T-helper 2 cell (primary cell): ENCODE measurements at places on chromosomes 4 and X.

DNA sequence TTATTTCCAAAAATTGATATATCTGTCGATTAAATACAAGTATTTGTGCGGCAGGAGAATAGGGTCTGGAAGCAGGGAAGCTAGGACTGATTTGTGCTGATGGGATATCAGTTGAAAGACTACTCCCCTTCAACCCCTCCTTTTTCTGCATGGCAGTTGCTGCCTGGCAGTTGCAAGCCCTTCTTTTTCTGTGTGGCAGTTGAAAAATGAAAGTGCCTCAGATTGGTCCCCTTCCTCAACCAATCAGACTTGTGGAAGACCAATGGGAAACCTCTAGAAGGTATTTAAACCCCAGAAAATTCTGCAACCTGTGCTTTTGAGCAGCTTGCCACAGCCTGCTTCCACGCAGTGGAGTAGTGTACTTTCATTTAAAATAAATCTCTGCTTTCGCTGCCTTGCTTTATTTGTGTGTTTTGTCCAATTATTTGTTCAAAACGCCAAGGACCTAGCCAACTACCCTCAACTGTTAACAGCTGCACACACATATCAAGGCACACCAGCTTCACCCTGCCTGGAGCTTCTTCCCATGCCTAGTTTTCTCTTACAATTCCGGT is 1.5 kb upstream of the TMA16 start:
- peak; percentile 43 for DNase-seq

DNA sequence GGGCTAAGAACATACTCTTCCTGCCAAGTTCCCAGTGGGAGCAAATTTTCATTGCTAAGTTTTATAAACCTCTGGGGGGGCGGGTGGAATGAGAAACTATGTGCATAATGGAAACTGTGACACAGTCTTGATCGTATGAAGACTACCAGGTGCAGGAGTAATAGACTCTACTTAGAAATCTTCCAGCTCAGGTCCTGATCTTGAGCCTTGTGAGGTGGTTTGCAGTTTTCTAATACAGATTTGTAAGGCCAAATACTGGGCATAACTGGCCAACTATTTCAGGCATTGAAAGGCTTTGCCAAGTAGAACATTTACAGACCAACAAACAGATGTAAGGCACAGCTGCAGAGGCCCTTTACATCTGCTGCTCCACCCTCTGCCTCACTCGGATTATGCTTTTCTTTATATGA is 89.7 kb upstream of the CBR4 start:
- no peak for DNase-seq

GRCh38 chrX:96436105-96436504 is 248.5 kb upstream of the DIAPH2 start:
- DNase-seq = no peak

DNA sequence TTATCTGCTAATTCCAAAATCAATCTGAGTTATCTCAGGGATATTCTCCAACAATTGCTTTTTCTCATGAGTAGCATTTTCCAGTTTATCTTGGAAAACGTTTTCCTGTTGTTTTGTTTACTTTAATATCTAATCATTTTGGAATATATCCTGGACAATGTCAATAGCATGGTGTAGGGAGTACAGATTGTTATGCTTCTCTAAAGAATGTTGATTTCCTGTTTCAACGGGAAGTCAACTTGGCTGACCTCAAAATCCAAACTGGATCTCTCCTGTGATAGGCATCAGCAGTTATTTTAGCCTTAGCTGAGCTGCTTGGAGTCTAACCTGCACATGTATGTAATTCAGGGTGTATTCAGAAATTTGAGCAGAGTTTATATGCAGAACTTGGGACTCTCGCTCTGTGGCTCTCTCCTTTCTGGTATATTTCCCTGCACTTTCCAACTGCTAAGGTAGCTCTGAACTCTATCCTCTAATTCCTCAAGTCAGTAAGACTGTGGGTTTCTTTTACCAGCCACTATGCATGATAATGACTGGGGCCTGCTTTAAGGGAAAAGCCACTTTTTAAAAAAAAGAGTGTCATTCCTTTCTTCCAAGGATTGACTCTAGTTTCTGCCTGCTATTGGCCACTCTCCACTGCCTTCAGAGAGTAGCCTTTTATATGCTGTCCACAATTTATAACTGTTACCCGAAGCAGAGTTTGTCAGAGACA is 7.7 kb downstream of the PRSS48 start:
- no peak for DNase-seq

DNA sequence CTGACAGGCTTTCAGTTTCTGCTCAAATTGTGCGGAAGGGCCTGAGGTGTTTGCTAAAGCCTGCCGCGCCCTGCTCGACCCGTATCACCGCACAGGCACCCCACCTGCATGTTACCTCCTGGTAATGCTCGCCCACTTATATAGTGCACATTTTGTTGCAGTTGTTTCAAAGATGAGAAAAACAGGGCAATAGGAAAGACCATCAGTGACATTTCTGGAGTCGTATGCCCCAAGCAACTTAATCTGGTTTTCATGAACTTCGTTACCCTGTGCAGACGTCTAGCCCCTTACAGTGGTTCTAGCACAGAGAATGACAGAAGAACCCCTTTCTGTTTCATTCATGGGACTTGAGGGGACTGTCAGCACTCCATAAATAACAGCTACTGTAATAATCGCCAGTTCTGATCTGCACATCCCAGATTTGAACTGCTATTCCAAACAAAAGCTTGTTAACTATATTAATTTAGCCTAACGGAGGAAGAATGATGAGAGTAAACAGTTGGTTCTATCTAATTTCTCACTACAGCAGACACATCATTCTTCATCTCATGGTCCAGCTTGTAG is 940 bp upstream of the DCTD start:
- DNase-seq = no peak

DNA sequence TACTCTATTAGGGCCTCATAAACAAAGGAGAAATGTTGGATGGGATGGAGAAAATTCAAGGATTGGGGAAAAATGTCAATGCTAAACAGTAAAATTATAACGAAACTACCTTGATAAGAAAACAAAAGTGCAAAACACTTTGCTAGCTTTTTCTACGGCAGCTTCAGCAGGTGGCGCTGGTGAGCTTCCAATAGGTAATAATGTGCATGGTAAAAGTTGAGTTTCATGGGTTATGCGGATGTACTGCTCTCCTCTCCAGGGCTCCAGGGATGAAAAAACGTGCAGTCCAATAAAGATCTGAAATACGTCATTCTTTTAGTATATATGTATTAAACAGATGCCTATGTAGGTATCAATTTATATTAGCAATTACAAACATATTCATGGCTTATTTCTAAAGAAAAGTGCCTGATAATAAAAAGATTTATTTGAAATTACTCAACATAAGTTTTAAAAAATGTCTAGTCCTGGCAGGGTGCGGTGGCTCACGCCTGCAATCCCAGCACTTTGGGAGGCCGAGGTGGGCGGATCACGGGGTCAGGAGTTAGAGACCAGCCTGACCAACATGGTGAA is 239.6 kb downstream of the GRXCR1 start:
- no peak for DNase-seq

- DNase-seq = no peak
Measured at GRCh38 chr4:174394915-174395314, 111.2 kb downstream of the CEP44 start.

DNA sequence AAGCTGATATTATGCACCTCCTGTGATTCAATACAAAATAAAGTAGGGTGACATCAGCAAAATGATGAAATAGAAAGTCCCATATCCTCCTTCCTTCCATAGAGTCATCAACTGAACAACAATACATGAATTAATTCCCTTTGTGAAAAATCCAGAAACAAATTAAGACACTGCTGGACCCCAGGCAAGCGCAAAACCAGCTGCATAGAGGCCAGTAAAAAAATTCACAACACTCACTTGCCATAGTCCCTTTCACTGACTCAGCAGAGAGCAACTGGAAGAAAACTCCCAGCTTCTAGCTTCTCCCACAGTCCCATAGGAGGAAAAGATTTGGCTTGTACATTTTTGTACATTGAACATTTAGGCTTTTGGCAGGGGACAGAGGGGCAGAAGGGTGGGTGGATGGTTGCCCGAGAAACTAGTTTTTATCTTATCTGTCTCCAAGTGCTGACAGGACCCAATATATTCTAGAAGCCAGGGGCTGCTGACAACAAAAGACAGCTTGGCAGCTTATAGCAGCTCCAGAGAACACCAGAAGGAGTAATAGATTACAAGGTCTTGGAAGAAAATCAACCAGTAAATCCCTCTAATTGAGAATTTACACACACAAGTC is 124.6 kb downstream of the NDST3 start:
- DNase-seq = no peak

- DNase-seq = no peak
Measured at GRCh38 chrX:132433551-132433950, 55.3 kb downstream of the MBNL3 start.

DNA sequence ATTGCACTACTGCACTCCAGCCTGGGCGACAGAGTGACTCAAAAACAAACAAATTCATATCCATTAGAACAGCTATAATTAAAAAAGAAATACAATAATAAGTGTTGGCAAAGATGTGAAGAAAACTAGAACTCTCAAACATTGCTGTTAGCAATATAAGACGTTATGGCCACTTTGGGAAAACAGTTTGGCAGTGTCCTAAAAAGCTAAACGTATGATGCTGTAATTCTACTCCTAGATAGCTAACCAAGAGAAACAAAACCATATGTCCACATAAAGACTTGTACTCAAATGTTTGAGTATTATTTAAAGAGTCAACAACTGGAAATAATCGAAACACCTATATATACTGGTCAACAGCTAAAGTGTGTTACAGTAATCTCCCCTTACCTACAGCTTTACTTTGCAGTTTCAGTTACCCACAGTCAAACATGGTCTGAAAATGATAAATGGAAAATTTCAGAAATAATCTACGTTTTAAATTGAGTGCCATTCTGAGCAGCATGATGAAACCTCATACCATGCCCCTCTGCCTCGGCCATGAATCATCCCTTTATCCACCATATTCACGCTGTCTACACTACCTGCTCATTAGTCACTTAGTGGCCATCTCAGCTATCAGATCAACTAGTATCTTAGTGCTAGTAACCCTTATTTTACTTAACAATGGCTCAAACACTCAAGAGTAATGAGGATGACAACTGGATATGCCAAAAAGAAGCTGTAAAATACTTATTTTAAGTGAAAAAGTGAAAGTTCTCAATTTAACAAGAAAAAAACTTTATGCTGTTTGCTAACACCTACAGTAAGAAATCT is 4.9 kb downstream of the ELF2 start:
- DNase-seq = no peak

DNA sequence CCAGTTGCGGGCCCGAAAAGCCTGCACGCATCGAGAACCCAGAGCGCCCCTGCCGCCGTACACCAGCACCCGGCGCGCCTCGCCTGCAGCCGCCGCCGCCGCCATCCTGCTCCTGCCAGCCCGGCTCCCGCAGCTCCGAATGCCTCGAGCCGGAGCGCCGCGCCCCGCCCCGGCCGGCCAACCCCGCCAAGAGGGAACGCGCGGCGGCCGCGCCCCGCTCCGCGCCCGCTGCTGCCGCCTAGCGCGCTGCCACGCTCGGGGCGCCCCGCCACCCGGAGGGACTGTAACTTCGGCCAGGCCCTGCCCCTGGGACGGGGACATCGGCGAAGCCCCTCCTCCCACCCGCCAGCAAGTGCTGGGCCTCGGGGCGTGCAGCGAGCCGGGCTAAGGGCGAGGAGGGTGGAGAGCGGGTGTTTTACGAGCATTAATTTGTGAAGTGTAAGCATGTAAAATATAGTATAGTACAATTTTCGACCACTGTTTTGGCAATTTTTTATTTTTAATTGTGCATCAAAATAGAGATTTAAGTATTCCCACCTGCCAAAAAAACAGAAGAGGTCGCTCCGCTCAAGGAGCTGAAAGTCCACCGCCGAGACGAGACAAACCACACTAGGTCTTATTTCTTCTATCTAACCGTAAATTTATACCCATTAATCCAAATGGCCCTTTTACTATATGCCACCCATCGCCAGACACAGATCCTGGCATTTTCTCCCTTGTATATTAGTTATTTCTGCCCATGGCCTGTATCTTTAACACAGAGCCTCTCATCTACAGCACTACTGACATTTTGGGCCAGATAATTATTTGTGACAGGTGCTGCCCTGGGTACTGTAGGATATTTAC is at the start of gene QDPR:
TSS of gene QDPR (minus strand) at position 141 of the 846 bp plus-strand sequence. CDS start at position 105, 36 bp downstream.
- DNase-seq = peak; percentile 57

DNA sequence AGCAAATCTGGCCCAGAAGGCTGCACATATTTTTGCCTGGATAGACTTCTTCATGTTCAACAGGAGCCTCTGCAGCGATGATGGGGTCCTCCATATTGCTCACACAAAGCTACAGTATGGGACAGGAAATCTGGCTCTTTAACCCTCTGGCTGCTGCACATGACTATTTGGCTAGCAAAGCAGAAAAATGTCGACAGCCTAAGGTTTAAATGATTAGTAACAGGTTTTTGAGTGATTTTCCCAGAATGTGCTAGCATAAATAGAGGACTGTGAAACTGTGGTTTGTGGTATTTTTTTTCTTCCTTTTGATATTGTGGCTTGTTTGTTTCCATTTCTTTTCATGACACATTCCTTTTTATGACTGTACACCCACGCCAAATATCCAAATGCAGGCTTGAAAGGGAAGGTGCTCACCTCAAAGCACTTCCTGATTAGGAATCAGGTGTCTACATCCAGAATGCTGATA is 120.2 kb upstream of the GK2 start:
- no peak for DNase-seq

DNA sequence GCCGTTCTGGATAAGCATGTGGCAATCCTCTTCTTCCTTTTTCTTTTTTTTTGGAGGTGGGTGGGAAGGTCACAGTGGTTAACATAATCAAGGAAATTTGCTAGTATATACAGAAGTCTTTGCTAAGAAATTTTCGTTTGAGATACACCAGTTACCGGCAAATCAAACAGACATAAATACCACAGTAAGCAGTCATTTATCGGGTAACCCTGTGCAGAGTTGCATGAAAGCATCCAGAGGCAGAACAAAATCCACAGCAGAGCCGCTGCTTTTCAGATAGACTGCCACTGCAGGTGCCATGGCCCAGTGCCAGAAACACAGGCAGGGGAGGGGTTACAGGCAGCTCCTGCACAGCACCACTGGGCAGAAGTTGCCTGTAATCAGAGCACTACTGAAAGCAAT is 179.1 kb upstream of the MAB21L2 start:
- DNase-seq = no peak

- no peak for DNase-seq
Measured at GRCh38 chrX:124240422-124240821, 92.0 kb upstream of the TEX13D start.

DNA sequence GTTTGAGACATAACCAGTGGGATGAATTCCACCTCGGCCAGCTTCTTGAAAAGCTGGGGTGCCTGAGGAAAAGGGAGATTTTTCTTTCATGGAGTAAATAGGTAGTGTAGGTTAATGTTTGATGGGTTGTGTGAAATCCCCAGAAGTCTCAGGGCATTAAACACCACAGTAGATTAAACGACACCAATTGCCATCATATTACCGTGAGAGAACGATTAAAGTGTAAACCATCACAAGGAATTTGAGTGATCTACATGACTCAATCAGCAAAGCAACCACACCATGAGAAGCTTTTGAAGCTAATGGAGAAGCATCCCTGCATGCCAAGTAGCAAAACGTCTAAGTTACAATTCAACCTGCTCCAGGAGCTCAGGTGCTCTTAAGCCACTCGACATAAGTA is 322.5 kb upstream of the GATB start:
- no peak for DNase-seq

GRCh38 chr4:147794787-147795413 is 63.0 kb downstream of the ARHGAP10 start:
- no peak for DNase-seq

GRCh38 chr4:107900508-107900907 is 30.8 kb upstream of the CYP2U1 start:
- DNase-seq = no peak

GRCh38 chr4:165560941-165561340 is 182.1 kb downstream of the CPE start:
- no peak for DNase-seq

GRCh38 chr4:173420324-173420752 is 21.4 kb upstream of the SCRG1 start:
- DNase-seq = no peak

- DNase-seq = no peak
Measured at GRCh38 chrX:17588303-17588702, 149.0 kb upstream of the SCML1 start.
